ENCODE measurements at places on chromosomes 13 and 19.
A peak's percentile ranks its signal among the peaks of the same experiment; 100 is the strongest.

- no peak for DNase-seq
Measured at GRCh38 chr19:2408247-2408646, 19.1 kb downstream of the TIMM13 start.

DNA sequence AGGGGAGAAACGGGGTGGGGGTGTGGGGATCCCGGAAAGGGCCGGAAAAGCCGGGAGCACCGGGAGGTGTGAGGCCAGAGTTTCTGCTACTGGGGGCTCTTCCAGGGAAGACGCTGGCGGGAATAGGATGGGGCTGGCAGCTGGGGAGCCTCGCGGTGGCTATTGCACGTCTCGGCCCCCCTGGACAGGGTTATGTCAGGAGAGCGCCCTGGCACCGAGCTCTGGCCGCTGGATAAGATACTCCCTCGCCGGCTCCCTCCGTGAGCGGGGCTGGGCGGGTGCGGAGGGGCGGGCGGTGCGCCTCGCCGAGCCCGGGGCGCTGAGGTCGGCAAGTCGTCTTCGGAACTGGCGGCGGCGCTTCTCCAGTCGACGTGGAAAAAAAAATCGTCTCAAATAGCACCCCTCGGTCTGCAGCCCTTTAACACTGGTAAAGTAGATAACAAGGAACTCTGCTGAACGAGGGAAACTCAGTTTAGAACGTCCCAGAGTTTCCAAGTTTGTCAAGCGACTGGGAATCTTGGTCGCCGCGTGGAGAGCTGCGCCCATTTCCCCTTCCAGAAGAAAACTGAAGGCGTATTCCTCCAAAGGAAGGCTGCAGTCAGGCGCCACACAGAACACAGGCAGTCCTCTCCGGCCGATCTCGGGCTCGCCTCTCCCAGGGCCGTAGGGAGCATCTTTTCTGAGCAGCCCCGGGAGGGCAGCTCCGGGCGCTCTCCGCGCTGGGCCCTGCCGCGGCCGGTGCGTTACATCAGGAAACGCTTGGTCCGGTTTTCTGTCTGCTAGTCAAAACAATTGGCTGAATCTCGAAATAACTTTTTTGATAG is 115.1 kb downstream of the KCNRG start:
- DNase-seq: peak; percentile 70

- DNase-seq: no peak
Measured at GRCh38 chr13:79447741-79448140, 33.2 kb upstream of the NDFIP2 start.

GRCh38 chr13:36796052-36796451 is 23.0 kb upstream of the RFXAP start:
- no peak for DNase-seq

GRCh38 chr13:100470866-100471505 is 117.6 kb downstream of the GGACT start:
- no peak for DNase-seq

All from aorta (tissue), 5 donors.